Lung (tissue), 17 donors: ENCODE measurements at places on chromosomes 16 and 17. TPM values are rescaled to one million over a fixed set of nuclear protein-coding genes. Genes with fewer than 3 reads are reported as not detected.

UMOD gene
- total RNA-seq, result not detected

CSH2 gene
- not detected for total RNA-seq

CCL5 gene
- total RNA-seq, result 3.2 TPM

AKAP1 gene
- total RNA-seq, result 32.7 TPM

SHCBP1 gene
- 1.6 TPM for total RNA-seq

CTDNEP1 gene
- total RNA-seq, result 76.0 TPM

CYBC1 gene
- total RNA-seq, result 76.4 TPM

IRX3 gene
- 62.5 TPM for total RNA-seq

TPSG1 gene
- total RNA-seq, result not detected

EPX gene
- not detected for total RNA-seq

KCNH4 gene
- 0.31 TPM for total RNA-seq

OTOP2 gene
- not detected for total RNA-seq

AOC3 gene
- total RNA-seq, result 82.9 TPM

LLGL2 gene
- total RNA-seq, result 199 TPM

HES7 gene
- total RNA-seq, result 0.55 TPM

CCDC78 gene
- total RNA-seq, result 71.6 TPM

GALR2 gene
- not detected for total RNA-seq

AANAT gene
- 0.31 TPM for total RNA-seq

TMEM238L gene
- not detected for total RNA-seq

ZNF597 gene
- 3.3 TPM for total RNA-seq

MYCBPAP gene
- 4.7 TPM for total RNA-seq

HOXB3 gene
- 21.1 TPM for total RNA-seq

GFER gene
- 7.4 TPM for total RNA-seq

CDH13 gene
- total RNA-seq, result 10.1 TPM

TSPOAP1 gene
- total RNA-seq, result 23.5 TPM

REXO5 gene
- 2.7 TPM for total RNA-seq

NACA2 gene
- total RNA-seq, result not detected

HOXB7 gene
- 3.3 TPM for total RNA-seq

OR1F1 gene
- total RNA-seq, result not detected

GCGR gene
- 0.11 TPM for total RNA-seq

GDPD1 gene
- total RNA-seq, result 8.7 TPM

KRT33A gene
- total RNA-seq, result not detected

PRR35 gene
- not detected for total RNA-seq

NXPH3 gene
- total RNA-seq, result 3.1 TPM

TBC1D3K gene
- total RNA-seq, result not detected

CTRL gene
- total RNA-seq, result 2.0 TPM

CETP gene
- total RNA-seq, result 0.71 TPM

MLKL gene
- 27.6 TPM for total RNA-seq

KRTAP2-3 gene
- total RNA-seq, result not detected

ABCA5 gene
- 16.8 TPM for total RNA-seq

MT3 gene
- total RNA-seq, result not detected

CD300LB gene
- total RNA-seq, result 1.2 TPM

RAB11FIP4 gene
- 19.1 TPM for total RNA-seq

RRAD gene
- 36.0 TPM for total RNA-seq

TBC1D3I gene
- total RNA-seq, result not detected

RHBDL1 gene
- total RNA-seq, result 5.4 TPM

C16orf95 gene
- 0.48 TPM for total RNA-seq

SPATA22 gene
- not detected for total RNA-seq

CBX2 gene
- 3.8 TPM for total RNA-seq

NDUFAF8 gene
- 51.1 TPM for total RNA-seq

AGRP gene
- not detected for total RNA-seq

CCL7 gene
- 1.0 TPM for total RNA-seq

PYDC1 gene
- not detected for total RNA-seq

NEK8 gene
- 5.7 TPM for total RNA-seq

JUP gene
- 118 TPM for total RNA-seq

USP43 gene
- total RNA-seq, result 5.3 TPM

KRTAP9-8 gene
- total RNA-seq, result not detected

MAF gene
- total RNA-seq, result 49.2 TPM

ITGAL gene
- total RNA-seq, result 14.4 TPM

ALKBH5 gene
- total RNA-seq, result 104 TPM
